Femur (tissue), 1 donor: ENCODE measurements at places on chromosomes 3 and 15.

- DNase-seq = no peak
Observed at GRCh38 chr15:72289597-72290325, 17.4 kb upstream of the PARP6 start.

- peak; percentile 32 for DNase-seq
Observed at GRCh38 chr3:124149771-124150170, 157.8 kb upstream of the ROPN1 start.

DNA sequence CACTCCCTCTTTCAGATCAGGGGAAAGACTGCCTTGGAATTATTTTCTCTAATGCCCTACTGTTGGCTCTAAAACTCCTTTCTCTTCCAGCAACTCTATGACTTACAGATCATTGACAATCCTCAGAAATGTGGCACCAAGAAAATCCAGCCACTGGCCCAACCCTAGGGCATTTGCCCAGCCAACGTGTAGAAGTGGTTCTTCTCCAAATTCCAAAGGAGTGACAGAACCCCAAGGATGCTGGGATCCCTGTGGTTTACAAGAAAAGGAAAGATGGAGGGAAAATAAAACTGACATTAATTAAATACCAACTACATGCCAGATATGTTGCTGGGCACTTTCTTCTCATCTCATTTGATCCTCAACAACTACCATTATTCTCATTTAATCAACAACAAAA lies 216.0 kb downstream of the NTRK3 start:
- DNase-seq = no peak

DNA sequence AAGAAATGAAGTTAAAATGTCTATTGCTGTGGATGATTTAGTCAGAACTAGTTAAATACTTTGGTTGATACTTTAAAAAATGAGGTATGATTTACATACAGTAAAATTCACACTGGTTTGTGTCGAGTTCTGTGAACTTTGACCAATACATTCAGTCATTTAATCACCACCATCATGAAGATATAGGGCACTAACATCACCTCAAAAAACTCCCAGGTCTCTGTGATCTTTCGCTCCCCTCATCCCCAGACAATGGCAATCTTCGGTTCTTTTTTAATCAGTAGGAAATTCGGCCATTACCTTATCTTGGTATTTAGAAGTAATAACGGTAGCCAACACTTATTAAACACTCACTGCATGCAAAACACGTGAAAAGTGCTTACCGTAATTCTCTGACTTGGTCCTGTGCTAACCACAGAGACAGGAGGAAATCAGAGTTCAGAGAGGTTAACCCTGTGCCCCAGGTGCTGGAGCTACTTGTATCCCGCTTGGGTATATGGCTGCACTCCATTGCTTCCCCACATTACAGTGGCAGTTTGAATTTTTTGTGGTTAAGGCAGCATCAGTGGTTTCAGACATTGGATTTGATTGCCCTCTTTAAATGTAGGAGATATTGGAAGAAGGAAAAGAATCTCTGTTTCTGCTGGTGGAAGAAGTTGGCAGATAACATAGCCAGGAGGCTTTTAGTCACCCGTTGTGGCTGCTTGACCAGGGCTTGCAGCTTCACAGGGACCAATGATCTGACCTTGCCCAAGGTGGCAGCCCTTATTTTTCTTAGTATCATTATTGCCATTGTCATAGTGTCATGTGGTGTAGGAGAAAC lies 4.2 kb downstream of the PLCL2 start:
- no peak for DNase-seq

DNA sequence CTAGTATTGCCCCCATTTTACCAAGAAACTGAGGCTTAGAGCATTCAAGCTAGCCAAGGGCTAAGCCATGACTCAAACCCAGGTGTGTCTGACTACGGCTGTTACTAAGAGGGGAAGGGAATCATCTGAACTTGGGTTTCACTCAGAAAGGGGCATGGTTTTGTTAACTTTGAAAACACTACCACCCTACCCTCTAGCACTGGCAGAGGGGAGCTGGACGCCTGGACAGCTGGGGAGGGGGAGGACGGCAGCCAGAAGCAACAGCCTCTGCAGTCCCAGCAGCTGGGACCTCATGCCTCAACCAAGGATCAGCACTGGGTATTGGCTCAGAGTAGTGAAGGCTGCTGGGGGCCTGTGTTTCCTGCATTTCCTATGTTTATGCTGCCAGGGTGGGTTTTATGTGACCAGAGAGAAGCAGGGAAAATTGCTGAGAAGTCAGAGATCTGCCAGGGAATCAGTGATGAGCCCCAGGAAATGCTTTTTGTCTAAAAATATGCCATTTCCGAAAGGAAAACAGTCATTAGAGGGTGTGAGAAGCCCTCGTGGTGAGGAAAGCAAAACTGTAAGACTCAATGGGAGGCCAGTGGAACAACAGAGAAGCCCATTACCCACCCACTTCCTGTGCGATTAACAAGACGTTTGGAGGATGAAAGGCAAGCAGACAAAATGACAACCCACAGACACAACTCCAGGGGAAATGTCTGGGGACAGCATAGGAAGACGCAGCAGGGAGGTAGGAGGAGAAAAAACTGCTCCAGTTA lies 41.2 kb downstream of the LIPC start:
- DNase-seq = peak; percentile 59

DNA sequence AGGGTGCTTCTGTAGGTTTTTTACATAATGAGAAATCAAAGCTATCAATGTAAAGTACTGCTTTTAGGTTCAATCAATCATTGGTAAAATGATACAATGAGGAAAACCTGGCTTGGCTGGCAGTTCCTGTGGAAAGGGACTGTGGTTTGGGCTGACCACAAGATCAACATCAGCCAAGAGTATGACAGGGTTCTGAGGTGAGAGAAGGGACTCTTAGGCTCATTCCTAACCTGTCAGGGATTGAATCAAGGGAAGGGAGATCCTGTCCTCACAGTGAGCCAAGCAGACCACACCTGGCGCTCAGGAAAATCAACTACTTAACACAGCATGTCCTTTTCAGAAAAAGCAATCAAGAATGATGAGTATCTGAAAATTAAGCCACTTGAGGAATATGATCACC lies 111.1 kb downstream of the MAGI1 start:
- no peak for DNase-seq

- no peak for DNase-seq
Observed at GRCh38 chr15:69533522-69533921, 80.9 kb downstream of the RPLP1 start.

DNA sequence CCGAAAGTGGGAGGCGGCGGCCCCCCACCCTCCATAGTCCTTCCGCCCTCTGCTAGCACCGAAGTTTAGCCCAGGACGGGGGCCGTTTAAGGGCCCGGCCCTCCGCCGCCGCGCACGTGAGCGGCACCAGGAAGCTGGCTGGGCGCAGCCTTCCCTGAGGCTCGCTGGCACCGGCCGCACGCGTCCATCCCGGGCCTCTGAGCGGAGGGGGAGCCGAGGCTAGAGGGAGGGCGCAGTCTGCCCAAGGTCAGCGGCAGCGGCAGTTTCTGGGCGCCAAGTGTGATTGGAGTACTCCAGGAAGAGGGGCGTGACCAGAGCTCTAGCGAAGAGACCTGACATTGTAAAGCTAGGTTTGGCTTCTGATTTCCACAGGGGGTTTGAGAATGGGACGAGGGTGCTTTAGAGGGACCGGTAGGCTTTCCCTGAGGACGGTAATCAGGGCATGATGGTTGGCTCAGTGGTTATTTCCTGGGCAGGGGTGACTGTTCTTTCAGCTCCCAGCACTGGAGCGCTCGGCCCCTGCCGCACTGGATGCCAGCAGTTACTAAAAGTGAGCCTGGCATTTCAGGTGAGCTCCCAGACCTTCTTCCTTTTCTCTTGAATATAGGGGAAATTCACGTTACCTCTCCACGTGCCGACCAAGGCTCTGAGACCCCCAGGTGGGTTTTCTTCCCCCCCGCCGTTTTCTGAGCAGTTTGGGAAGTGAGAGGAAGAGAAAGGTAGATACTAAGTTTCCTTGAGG lies 853 bp downstream of the TEX264 start:
- DNase-seq = peak; percentile 73

DNA sequence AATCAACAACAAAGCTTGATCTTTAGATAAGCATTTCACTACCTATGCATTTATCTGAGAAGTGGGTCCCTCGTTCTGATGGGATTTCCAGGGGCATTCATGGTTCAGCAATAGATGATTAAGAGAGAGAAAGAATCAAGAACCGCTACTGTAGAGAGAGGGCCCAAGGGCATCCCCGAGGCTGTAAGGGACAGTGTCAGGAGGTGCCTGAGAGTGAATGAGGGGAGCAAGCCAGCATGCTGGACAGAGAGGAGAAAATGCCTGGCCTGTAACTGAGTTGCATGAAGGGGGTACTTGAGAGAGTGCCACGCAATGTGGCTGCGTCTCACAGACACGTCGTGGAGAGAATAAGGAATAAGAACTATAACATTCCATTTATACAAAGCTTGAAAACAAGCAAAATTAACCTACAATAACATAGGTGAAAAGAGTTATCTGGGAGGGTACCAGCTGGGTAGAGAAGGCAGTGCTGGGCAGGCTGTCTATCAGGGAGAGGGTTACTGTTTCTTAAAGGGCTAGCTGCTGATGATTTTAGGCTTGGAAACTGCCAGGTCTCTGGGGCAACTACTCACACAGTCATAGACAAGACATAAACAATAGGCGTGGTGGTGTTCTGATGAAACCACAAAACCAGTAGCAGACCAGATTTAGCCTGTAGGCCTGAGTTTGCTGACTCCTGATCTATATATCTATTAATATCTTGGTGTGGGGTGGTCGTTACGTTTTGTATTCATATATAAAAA lies 374.6 kb upstream of the CFAP20DC start:
- DNase-seq = peak; percentile 25

DNA sequence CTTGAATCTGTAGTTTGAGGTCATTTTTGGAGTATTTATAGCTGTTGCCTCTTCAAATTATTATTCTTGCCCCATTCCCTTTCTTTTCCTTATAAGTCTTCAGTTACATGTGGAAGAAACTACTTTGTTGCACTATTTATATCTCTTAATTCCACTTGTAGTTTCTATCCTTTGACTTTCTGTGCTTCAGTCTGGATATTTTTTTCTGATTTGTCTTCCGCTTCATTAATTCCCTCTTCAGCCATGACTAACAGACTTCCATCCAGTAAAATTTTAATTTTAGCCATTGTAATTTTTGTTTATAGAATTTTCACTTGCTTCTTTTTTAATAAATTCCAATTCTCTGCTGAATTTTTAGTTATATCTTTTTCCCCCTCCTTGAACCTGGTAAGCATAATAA lies 15.7 kb upstream of the VEPH1 start:
- DNase-seq = no peak

DNA sequence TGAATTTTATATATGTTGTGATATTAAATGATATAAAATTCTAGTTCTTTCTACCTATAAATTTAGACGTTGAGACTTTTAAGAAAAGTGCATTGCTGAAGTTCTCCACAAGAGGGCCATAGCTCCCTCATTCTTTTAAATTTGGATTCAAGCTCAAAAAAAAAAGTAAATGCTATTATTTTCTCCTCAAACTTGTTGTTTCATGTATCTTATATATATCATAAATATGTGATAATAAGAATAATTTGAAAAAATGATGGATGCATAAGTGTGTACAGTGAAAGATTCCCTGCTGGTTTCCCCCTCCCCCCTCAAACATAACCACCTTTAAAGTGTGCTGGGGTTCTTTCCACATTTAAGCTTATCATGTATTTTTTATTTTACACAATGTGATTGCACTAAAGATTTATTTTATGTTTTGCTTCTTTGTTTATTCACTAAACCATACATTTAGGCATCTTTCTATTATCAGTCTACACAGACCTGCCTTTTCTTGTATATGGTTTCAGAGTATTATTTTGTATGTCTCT lies 769.4 kb upstream of the GOLIM4 start:
- DNase-seq = no peak

GRCh38 chr3:32432711-32433530 lies 41.3 kb downstream of the CMTM7 start:
- no peak for DNase-seq

- DNase-seq = no peak
Observed at GRCh38 chr15:51334011-51334451, 4.4 kb downstream of the CYP19A1 start.

GRCh38 chr3:61892891-61893290 lies 331.5 kb downstream of the PTPRG start:
- DNase-seq = no peak

DNA sequence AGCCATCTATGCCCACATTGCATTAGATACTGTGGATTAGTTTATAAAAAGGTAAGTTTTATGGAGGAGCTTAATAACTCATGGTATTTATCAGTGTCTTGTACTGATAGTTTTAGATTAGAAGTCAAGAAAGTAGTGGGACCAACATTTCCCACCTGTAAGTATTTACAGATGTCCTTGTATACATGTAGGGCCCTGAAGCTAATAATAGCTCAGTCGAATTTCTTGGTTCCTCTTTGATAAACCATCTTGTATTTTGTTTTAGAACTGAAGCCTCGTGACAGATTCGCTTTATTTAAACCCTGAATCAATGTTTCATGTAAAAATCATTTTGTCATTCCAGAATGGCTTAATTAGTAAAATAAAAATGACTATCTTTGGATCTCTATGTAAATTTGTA lies 73.4 kb downstream of the CRYBG3 start:
- no peak for DNase-seq

DNA sequence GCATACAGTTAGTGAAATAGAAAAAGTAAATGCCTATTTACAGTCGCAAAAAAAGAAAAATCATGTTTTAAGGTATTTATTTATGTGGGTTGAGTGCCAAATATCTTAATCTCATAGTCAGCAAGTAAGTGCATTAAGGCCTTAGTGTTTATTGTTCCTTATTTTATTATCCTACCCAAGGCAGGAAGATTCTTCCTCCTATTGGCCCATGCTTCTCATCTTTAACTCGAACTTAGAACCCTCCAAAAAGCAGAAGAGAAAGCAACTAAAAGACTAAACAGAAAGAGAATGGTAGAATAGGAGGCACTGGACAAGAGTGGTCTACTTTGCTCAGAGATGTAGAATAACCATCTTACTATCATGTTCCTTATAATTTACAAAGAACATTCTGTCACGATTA lies 7.5 kb downstream of the RFX7 start:
- no peak for DNase-seq

GRCh38 chr15:51721199-51721960 lies 16.1 kb downstream of the LYSMD2 start:
- no peak for DNase-seq

DNA sequence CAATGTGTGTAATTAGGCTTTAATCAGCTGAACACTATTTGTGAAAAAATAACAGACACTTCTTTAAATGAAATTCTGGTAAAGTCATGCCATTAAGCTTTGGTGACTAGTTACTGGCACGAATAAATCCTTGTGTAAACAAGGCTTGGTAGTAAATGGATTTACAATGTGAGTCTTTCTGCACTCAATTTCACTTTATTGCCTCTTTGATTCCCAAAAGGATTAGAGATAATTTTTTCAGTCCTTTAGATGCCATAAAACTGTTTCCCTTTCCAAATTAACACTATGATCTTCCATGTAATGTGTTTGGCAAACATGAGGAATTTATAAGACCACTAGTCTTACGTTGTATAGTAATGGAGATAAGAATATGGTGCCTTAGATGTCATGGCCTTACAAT lies 339.5 kb upstream of the DNAJC19 start:
- DNase-seq = no peak

- DNase-seq = no peak
Observed at GRCh38 chr3:175121225-175121624, 262.1 kb downstream of the NAALADL2 start.

GRCh38 chr15:56821721-56822425 lies 88.6 kb upstream of the ZNF280D start:
- peak; percentile 70 for DNase-seq

GRCh38 chr3:108036984-108037741 lies 53.7 kb downstream of the CD47 start:
- DNase-seq = no peak

GRCh38 chr3:11186318-11186692 lies 32.0 kb downstream of the HRH1 start:
- no peak for DNase-seq

GRCh38 chr3:18111796-18112232 lies 313.3 kb downstream of the SATB1 start:
- peak; percentile 35 for DNase-seq
